ENCODE measurements at places on chromosomes 1 and 21. TPM values are rescaled to one million over a fixed set of nuclear protein-coding genes. Genes with fewer than 3 reads are reported as not detected.

- no peak for DNase-seq
Measured at GRCh38 chr1:151828921-151829320, 2.7 kb downstream of the RORC start.

DNA sequence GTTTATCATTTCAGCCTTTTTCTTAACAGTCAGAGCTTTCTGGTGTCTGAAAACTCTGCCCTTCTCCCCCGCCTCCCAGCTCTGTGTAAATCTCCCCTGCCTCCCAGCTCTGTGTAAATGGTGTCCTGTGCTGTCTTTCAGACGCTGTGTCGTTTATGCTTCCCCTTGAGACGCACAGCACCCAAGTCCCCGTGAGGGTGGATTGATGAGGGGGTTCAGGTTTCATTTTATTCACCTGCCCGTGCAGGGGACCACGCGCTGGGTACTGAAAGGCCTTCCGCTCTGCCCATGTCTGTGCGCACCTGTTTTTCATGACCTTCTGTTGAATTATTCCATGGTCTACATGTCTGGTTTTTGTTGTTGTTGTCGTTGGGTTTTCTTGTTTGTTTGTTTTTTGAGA lies 108.2 kb upstream of the COL6A1 start:
- no peak for DNase-seq

DNA sequence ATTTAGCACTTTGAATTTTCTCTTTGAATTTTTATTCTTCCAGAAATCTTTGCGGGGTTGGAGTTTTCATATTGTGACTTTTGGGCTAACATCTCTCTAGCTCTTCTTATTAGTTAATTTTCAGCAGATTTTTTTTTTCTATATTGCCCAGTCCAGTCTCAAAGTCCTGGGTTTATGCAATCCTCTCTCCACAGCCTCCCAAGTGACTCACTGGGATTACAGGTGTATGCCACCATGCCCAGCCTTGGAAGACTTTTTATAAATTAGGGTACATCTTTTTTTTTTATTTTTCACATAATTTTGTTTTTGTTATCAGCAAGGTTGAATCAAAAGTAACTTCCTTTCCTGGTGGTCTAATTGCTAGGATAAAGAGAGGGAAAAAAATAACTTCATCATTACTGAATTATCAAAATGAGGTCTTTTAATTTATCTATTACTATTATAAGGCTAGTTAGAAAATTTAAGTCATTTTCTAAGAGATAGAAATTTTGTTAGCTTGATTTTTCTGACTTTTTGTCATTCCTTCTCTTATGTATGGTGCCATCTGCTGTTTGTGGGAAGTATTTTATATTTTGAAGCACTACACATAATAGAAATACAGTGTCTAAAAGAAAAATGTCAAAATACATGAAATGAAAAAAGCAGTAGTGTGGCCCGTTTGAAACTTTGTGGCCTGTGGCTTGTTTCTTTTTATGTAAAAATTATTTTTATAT lies 273.4 kb upstream of the CACYBP start:
- no peak for DNase-seq

GRCh38 chr1:47483651-47484050 lies 45.8 kb downstream of the FOXD2 start:
- no peak for DNase-seq

- DNase-seq = no peak
Measured at GRCh38 chr1:45395051-45395450, 54.8 kb upstream of the MUTYH start.

DNA sequence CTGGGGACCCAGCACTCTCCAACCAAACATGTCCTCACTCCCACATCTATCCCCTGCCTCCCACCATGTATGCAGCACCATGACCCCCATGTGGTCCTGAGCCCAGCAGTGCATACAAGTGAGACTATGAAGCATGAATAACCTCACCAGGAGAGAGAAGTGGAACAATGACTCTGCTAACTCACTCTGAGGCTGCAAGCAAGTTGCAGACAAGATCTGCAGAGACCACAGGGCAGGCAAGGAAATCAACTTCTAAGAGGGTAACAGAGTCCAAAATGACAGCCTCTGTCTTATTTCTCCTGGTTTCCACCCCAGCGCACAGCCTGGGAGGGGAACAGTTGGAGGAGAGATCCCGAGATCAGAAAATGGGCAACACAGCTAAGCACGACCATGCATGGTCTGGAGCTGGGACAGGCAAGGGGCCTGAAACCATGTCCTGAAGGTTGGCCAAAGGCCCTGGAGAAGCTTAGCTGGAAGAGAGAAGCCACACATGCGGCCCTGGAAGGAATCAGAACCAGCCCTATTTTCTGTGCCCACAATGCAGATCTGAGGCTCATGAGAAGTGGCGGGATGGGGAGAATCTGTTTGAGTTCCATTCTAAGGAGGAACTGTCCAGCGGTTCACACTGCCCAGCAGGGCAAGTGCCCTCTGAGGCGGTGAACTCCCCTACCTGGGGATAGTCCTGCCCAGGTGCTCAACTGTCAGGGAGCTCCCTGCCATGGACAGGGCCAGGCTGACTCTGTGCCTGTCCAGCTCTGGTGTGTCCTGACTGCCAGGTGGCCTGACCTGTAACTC lies 12.5 kb upstream of the REN start:
- no peak for DNase-seq

DNA sequence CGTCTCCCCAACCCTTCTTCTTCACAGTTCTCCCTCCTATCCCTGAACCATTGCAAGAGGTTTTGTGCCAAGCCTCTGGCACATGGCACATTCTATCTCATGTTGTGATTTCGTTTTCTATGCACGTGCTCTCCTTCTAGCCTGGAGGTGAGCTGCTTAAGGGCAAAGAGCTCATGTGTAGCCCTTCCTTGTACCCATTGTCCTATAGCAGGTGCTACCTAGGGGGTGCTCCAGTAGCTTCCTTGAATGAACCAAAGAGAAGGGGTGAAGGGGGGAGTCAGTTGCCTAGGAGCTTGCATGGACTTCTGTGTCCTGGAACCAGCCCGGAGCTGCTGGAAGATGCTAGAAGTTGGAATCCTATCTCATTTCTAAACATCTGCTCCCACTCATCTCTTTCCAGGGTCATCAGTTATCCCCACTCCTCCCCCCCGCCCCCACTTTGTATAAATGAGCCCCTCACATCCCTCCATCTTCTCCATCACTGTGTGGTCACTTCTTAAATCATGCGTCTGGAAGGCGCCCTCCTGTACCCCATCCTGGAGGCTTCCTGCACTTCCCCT lies 535 bp upstream of the DISC1 start:
- DNase-seq = no peak

GRCh38 chr1:100612540-100612939 lies 74.6 kb downstream of the GPR88 start:
- DNase-seq = no peak

GRCh38 chr1:152388889-152389288 lies 25.2 kb downstream of the CRNN start:
- no peak for DNase-seq

DNA sequence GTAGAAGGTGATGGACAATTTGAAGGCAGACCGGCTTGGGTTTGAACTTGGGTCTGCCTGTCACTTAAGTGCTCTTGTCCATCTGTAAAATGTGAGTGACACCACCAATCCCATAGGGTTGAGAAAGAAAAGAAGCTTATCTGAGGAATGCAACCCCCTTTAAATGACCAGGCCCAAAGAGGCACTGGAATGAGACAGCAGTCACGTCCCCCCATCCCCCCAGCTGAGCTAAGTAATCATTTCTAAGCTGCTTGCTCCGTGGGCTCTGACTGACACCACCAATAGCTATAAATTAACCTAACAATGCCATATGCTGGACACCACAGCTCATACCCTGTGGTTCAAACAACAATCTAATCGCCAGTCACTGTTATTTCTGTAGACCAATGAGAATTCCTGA lies 15.1 kb downstream of the LCA5L start:
- DNase-seq = no peak

- DNase-seq = no peak
Measured at GRCh38 chr1:50705041-50705440, 255.0 kb downstream of the FAF1 start.

DNA sequence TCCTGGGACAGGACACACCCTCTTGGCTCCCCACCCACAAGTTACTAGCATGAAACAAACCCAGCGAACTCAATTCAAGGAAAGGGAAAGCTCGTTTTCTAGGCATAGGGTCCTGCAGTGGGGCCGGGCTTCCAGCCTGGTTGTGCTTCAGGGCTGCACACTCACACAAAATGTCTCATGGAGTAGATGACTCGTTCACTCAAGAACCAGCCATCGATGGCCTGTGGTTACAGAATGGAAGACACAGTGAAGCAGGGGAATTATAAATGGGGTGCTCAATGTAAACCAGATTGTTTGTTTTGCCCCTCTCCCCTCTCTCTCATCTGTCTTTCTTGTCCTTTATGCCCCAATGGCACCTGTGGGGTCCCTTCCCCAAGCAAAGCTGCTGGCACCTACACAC lies 56.0 kb upstream of the COX20 start:
- no peak for DNase-seq

SMIM1 gene
- 9.3 TPM for total RNA-seq

KIF1B gene
- 35.5 TPM for total RNA-seq

RUNX1 gene
- 86.9 TPM for total RNA-seq

TNFSF18 gene
- not detected for total RNA-seq

LDLRAD2 gene
- total RNA-seq = 0.38 TPM

GJB3 gene
- 0.81 TPM for total RNA-seq

SLFNL1 gene
- total RNA-seq = 2.8 TPM

C1QC gene
- total RNA-seq = 353 TPM

CLIC6 gene
- total RNA-seq = 12.3 TPM

NBPF14 gene
- total RNA-seq = 21.8 TPM
